ENCODE measurements at places on chromosomes 6 and 20.

- no peak for DNase-seq
Observed at GRCh38 chr6:42200035-42200434, 5.3 kb upstream of the GUCA1B start.

- no peak for DNase-seq
Observed at GRCh38 chr6:101845172-101845571, 451.7 kb downstream of the GRIK2 start.

GRCh38 chr20:10631126-10631525 is 42.7 kb downstream of the JAG1 start:
- DNase-seq: no peak

GRCh38 chr20:50958615-50959542 is at the start of gene MOCS3:
MOCS3 (plus strand) TSS chr20:50958818; CDS start chr20:50958843, 25 bp downstream.
- DNase-seq: peak; percentile 94

DNA sequence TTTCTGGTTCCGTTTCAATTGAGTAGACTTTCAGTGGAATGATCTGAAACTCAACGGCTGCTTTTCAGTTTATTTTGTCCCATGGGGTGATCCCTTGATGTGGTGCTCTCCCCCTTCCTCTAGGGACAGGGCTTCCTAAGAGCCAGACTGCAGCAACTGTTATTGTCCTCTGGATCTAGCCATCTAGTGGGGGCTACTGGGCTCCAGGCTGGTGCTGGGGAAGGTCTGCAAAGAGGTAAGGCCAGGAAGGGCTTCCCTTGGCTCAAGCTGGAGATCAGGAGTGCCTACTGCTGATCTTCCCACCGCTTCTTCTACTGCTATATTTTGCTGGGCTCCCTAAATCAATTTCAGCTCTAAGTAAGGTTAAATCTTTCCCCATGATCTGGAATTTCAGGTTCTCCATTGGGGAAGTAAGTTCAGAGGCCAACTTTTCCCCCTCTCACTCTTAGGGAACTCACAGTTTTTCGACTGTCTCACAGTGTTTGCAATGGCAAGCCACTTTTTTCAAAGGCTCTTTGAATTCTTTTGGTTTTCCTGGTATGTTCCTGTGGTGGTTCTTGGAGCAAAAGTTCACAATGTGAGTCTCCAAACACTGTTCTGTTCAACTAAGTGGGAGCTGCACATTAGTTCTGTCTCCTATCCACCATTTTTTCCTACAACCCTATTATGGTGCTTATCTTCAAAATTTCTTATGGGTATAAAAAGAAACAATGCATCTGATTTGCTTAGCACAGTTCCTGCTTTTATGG is 286.2 kb upstream of the EXOC2 start:
- DNase-seq: no peak

- DNase-seq: no peak
Observed at GRCh38 chr6:139728876-139729427, 354.5 kb upstream of the CITED2 start.

DNA sequence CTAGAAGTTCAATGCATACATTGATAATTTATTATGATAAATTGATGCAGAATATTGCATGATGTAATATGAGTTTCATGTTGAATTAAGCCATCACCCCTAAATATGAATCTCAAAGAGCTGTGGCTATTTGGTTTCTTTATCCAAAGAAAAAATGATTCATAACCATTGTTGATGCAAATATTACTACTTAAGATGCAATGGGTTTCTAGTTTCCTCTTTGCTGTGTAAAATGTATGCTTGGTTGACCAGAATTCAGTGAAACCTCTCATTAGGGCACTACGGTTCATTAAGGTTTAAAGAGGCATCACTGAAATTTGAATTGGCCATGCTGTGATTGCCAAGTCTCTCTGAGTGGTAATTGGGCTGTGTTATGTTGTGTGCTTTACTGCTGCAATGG is 492.5 kb upstream of the FLRT3 start:
- no peak for DNase-seq

- peak; percentile 9 for DNase-seq
Observed at GRCh38 chr6:129510950-129511349, 199.0 kb downstream of the ARHGAP18 start.

- DNase-seq: no peak
Observed at GRCh38 chr6:9795880-9796279, 619.0 kb downstream of the TFAP2A start.

- DNase-seq: no peak
Observed at GRCh38 chr20:18611492-18611891, 23.6 kb downstream of the DTD1 start.

DNA sequence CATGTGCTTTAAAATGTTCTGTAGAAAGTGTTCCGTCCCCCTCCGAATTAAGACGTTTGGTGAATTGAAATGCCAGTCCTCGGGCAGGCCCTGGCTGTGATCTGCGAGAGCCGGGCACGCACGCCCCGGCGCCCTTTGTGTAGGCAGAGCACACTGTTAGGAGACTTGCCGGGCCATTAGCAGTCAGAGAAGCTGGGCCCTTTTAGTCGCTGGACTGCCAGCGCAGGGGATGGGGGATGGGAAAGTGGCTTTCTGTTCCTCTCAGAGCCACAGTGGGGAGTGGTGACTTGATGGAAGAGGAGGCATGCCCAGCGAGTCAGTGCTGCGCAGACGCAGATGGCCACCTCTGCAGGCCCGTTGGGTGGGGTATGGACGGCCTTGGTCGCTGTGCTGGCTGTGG is 2.2 kb downstream of the PPP1R3G start:
- no peak for DNase-seq

DNA sequence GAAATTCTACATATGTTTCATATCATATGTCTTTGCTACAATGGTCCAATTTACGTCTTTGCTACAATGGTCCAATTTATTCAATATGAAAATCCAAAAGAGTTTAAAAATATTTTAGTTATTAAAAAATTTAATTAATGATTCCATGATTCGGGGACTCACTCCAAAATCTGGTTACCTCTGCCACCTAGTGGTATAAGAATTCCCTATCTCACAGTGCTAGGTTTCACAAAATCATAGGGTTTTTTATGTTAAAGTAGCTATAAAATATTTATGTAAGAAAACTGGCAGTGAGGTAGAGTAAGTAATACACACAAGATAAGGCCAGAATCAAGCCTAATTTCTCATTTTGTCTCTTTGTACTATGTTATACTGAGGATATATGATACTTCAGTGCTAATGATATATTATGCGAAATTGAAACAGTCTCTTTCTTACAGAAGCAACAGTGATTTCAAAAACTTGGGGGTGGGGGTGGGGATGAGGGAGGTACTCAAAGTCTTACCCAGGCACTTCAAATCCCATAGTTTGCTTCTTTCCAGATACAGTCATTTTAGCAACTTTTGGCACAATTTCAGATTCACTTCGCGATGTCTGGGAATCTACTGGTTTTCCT is 52.3 kb downstream of the HBS1L start:
- peak; percentile 24 for DNase-seq

DNA sequence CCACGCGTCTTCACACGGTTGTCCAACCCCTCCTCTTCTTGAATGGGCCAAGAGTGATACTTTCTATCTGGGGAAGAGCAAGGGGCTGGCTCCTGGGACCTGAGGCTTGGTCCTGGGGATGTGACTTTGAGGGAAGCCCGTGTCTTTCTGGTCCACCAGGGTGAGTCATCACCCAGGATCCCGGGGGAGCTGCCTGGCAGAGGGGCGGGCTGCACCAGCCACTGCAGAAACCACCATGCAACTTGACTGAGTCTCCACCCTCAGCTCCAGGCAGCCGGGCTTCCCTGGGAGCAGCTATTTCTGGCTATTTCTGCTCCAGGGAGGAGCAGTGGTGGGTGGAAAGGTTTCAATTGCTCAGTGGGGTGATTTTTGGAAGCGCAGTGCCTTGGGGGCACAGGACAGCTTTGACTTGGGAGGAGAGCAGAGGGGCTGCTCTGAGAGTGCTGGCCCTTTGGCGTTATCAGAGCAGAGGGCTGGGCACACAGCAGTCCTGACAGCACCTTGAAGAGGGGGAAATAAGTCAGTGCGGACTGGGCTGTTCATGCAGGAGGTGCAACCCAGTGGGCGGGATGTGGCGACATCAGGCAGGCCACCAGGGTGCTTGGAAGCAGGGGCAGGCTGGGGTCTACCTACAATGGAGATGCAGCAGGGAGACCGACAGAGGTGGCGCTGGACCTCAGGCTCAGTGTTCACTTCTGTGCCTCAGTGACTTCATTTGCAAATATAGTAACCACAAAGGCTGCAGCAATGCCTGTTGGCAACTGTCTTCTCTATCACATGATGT is 45.1 kb upstream of the FAM83D start:
- DNase-seq: no peak

GRCh38 chr6:87968435-87969278 is 79.0 kb upstream of the SPACA1 start:
- peak; percentile 2 for DNase-seq

- no peak for DNase-seq
Observed at GRCh38 chr6:140050101-140050995, 675.9 kb upstream of the CITED2 start.

Measured in KBM-7 (cell line).